ENCODE measurements at places on chromosomes 12 and 14.

- peak; percentile 17 for DNase-seq
These were observed 167.5 kb downstream of the BTG1 start for GRCh38 chr12:91978143-91978542.

DNA sequence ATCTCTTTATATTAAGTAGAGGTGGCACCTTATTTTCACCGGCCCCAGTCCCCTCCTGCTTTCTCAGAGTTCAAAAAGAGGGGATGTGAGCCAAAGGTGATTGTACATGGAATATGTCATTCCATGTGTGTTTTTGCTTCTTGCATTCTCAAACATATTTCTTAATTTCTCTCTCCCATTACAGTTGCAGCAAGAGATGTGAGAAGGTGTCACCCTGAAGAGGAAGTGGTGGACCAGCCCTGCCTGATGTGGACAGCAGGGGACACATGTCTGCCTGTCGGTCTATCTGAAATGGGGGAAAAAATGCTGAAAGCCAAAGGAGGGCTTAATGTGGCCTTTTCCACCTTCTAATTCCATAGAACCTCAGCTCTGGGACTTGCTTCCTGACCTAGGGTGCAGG, 1.9 kb upstream of the FOXN3 start:
- no peak for DNase-seq

DNA sequence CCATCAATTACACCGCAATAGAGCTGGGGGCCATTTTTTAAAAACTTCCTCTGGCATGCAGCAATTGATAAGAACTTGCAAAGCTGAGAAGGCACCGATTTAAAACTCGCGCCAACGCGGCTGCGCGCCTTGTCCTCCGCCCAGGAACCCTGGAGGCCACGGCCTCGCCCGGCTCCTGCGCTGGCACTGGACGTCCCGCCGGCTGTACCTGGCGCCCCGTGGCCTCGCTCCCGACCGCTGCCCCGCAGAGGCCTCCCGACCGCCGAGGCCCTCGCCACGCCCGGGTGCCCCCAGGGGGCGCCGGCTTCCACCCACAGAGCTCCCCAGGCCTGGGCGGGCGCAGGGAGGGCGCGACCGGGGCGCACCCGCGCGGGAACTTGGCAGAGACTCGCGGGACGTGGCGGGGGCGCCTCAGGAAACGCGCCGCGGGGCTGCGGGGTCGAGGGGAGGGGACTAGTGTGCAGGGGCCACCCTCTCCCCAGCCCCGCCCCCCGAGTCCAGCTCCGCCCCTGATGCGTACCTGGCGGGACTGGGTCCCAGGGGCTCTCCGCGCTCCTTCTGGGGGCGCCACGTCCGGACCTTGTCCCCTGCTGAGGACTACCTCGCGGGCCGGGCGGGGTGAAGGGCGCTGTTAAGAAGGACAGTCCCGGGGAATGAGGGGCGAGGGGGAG, 65.7 kb downstream of the TNFAIP2 start:
- DNase-seq, result peak; percentile 50

DNA sequence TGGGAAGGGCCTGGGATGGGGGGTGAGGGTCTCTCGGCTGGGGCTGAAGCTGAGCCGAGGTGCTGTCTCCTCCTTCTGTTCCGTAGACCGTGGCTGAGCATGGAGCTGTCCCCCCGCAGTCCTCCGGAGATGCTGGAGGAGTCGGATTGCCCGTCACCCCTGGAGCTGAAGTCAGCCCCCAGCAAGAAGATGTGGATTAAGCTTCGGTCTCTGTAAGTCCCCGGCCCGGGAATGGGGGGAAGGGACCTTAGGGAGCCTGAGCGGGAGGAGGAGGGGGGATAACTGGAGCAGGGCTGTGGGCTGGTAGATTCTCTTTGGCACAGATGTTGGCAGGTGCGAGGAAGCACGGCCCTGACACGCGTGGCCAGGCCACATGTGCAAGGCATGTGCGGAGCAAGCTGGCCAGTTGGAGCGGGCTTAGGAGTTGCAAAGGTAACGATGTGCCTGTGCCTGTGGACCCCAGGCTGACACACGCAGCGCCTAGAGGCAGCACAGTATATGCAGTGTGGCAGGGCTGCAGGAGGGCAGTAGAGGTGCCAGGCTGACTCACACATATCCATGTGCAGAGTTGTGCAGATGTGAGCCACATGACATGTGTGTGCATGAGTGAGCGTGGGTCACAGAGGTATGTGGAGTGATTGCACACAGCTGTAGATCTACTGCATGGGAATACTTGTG, 512 bp downstream of the PDE1B start:
- peak; percentile 11 for DNase-seq

- DNase-seq, result no peak
These were observed 388.6 kb downstream of the CCDC91 start for GRCh38 chr12:28578833-28579252.

GRCh38 chr14:96272777-96273473, 16.9 kb downstream of the BDKRB1 start:
- peak; percentile 52 for DNase-seq

- no peak for DNase-seq
These were observed 15.0 kb downstream of the CCDC85C start for GRCh38 chr14:99589031-99589441.

GRCh38 chr14:92391726-92392125, 68.8 kb downstream of the SLC24A4 start:
- no peak for DNase-seq

- no peak for DNase-seq
These were observed 170.1 kb upstream of the AMIGO2 start for GRCh38 chr12:47249719-47250357.
